BJ (cell line): ENCODE measurements at places on chromosomes 2 and 18.
A peak's percentile ranks its signal among the peaks of the same experiment; 100 is the strongest.

- no peak for DNase-seq
Observed at GRCh38 chr18:8899000-8899399, 193.6 kb downstream of the MTCL1 start.

GRCh38 chr2:150584081-150584480 lies 96.6 kb upstream of the RND3 start:
- no peak for DNase-seq

GRCh38 chr2:85712849-85713612 lies 18.9 kb downstream of the GNLY start:
- no peak for DNase-seq

DNA sequence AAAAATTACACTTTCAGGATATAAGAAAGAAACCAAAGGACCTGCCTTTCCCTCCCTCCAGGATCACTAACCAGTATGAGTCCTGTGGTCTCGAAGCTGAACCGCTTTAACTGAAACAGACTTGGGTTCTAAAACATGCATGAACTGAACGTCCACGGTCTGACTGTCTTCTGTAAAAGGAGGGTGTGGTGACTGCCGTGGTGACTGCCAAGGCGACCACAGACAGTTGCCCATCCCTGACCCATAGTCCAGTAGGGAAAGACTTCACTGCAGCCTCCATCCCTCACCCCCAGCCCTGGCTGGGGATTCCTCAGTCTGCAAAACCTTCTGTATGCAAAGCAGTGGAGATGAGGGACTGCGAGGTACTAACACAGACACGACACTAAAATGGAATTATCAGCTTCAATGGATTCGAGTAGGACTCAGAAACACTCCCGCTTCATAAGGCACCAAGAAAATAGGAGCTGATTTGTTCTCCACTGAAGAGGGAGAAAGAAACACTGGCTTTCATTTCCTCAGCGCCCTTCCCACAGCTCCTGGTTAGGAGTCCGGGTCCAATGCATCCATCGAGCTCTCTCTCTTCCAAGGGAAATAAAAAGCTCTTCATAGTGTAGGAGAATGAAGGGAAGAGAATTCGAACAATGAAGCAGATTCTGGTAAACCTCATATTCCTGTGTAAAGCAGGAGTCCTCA lies 197.2 kb downstream of the HDAC4 start:
- DNase-seq: no peak

DNA sequence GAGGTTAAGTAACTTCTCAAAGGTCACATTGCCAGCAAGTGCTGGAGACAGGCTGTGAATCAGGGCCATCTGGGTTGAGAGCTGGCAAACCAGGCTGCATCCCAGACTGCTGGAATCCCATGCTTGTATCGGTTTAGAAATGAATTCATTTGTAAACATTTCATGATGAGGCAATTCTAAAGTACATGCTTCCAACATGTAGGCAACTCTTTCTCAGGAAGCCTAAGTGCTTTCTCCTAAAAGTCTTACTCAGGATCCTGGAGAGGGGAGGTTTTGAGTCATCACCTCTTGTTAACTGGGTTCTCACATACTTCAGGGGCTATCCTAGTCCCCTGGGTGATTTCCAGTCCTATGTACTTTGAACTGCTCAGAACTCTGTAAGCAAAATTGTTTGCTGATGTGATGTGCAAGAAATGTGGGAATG lies 416.5 kb downstream of the MEIS1 start:
- DNase-seq: peak; percentile 85

- no peak for DNase-seq
Observed at GRCh38 chr2:239149501-239149900, 251.3 kb downstream of the HDAC4 start.

GRCh38 chr2:64666810-64667438 lies 13.2 kb upstream of the SERTAD2 start:
- no peak for DNase-seq

DNA sequence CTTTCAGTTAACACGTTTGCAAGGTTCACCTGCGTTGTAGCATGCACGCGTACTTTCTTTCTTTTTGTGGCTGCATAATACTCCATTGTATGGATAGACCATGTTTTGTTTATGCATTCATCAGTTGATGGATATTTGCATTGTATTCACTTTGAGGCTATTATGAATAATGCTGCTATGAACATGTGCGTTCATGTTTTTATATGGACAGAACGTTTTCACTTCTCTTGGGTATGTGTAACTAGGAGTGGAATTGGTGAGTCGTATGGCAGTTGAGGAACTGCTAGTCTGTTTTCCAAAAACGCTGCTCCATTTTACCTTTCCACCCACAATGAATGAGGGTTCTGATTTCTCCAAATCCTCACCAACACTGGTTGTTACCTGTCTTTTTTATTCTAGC lies 244.3 kb downstream of the GLI2 start:
- DNase-seq: no peak

- DNase-seq: no peak
Observed at GRCh38 chr2:81389203-81389602, 1084.7 kb upstream of the LRRTM1 start.

GRCh38 chr2:203149194-203149593 lies 89.6 kb upstream of the CYP20A1 start:
- DNase-seq: no peak

GRCh38 chr18:69401226-69401971 lies 711 bp downstream of the DOK6 start:
- no peak for DNase-seq

DNA sequence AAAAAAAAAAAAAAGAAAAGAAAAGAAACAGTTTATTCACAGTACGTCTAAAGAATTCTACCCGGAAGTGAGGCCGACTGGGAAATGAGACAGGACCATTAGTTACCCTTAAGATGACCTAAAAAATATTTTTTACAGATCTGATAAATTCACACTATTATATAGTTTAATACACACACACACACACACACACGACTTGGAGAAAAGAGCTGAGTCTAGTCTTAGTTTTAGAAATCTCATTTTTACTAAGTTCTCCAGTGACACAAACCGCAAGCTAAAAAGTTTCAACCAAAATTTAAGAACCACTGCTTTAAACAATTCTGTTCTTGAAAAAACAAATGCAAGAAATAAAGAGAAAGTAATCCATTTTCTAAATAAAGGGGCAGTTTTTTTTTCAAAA lies 27.1 kb downstream of the ST3GAL5 start:
- no peak for DNase-seq

GRCh38 chr18:57921708-57922107 lies 118.6 kb upstream of the ATP8B1 start:
- DNase-seq: no peak

GRCh38 chr2:13015532-13016320 lies 299.0 kb downstream of the TRIB2 start:
- no peak for DNase-seq

GRCh38 chr2:53865264-53865663 lies 5.5 kb upstream of the GPR75 start:
- no peak for DNase-seq

DNA sequence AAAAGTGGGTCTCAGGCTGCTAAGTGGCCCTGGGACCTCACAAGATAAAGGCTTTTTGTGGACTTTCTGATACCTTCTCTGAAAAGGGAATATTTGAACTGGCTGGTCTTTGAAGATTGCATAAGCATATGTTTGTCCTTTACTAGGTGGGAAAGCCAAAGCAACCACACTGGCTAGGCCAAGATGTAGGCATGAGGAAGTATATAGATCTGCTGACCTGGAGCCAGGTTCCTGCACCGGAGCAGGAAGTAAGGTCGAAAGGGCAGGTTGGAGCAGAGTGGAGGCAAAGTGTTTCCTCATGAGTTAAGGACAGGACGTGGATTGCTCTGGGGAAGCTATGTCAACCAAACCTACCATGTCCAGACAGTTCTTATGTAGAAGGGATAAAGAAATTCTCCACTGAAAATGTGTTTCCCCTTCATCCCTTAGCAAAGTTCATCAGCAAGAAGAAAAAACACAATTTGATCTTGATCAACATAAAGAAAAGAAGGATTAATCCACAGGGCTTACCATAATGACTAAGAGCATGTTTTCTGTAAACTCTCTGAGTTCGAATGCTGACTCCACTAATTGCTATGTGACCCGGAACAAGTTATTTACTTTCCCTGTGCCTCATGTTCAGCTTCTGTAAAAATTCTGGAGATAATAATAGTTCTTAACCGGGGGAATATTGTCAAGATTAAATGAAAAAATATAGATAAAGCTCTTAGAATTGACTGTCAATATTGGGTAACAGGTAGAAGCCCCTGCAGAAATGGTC lies 156.1 kb upstream of the SRD5A2 start:
- DNase-seq: no peak

DNA sequence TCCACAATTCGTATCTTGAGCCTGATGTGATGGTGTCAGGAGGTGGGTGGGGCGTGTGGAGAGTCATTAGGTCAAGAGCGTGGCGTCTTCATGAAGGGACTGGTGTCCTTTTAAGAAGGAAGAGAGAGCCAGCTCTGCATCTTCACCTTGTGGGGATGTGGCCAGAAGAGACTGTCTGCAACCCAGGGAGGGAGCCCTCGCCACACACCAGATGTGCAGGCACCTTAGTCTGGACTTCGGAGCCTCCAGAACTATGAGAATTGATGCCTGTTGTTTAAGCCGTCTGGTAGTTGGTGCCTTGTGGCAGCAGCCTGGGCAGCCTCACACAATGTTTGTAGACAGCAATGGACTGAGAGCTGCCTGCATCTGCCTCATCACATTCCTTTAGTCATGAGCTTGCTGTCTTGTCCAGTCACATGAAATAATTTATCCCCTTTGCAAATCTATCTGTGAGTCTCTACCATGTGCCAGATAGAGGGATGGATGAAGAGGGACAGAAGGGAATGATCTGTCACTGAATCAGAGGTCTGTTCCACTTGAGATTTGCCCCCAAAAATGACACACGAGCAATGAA lies 61.0 kb downstream of the MYT1L start:
- no peak for DNase-seq

DNA sequence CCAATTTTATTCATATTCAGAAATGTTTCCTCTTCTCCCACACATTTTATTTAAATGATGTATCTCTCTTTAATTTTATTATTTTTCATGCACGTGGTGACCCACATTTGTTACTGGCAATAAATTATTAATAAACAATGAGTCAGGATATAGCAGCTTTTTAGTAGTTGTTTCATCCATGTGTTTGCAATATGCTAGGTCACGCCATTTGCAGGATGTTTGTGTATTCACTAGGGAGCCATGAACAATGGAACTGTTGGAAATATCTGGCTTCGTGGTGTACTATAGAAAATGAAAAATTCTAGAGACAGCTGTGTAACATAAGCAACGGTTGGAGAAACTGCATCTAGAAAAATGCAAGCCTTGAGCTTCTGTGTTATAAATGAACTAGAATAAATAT lies 176.0 kb upstream of the COL3A1 start:
- no peak for DNase-seq

DNA sequence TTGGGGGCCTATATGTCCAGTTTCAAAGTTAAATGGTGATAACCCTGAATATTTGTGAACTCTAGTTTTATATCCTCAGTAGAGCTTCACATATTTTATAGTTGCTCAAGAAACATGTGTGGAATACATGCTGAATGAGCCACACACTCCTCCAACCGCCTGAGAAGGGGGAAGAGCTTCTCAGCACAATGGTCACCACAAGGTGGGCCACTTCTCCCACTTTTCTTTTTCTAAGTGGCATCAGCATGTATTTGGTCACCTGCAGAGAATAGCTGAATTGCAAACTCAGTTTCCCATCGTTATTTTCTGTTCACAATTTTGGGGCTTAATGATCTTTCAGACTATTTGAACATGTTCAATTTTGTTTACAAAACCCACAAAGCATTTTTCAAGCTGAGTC lies 340.5 kb downstream of the PARD3B start:
- DNase-seq: no peak

DNA sequence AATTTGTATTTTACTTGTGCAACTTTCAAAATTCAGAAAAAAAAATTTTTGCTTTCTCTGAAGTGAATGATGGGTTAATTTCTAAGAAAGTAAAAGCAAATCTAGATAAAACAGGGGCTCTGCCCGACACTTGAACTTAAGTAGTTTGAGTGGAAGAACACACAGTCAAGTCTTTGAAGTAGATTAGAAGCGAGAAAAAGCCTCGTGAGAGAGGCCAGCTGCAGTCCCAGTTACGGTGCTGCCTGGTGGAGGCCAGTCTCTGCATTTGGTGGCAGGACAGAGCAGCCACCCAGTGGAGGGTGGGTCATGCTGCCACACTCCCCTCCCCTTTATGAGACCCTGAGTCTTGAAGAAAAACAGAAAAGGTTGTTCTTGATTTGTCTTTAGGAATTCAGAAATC lies 81.8 kb downstream of the INPP5D start:
- DNase-seq: no peak

GRCh38 chr18:39840856-39841481 lies 2114.1 kb upstream of the PIK3C3 start:
- DNase-seq: no peak

DNA sequence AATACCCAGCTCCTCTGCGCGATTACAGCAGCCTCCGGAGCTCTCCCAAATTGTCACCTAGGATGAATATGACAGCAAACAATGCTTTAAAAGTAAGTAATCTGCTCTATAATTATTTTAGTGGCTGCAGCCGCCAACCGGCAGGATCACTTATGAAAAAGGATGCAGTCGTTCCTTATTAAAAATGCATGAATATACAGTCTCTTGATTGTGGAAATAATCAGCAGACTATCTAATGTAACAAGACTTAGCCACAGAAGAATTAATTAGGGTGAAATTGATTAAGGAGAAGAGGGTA lies 71.8 kb upstream of the STPG4 start:
- DNase-seq: no peak

- no peak for DNase-seq
Observed at GRCh38 chr2:44983836-44984604, 25.2 kb downstream of the SIX2 start.

GRCh38 chr2:131029812-131030211 lies 63.4 kb downstream of the FAM168B start:
- no peak for DNase-seq

DNA sequence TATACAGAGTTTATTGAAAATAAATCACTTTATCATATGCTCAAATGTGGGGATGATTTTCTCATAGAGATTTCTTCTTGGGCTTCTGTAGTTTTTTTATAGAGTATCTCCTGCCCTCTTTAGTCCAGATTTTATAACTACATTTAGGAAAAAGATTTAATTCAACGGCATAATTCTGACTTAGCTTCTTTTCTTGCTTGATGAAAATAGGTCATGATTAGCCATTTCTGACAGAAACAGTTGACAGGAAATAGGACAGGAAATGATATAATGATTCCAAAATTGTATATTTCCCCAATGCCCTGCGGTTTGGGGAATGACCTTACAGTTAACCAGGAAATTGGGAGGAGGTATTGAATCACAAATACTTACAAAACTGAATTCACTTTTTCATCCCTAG lies 1531.9 kb upstream of the ACVR2A start:
- DNase-seq: no peak

- no peak for DNase-seq
Observed at GRCh38 chr18:36828157-36828629, 609 bp downstream of the TPGS2 start.
